ENCODE measurements at places on chromosomes 12 and 14.
A peak's percentile ranks its signal among the peaks of the same experiment; 100 is the strongest.

DNA sequence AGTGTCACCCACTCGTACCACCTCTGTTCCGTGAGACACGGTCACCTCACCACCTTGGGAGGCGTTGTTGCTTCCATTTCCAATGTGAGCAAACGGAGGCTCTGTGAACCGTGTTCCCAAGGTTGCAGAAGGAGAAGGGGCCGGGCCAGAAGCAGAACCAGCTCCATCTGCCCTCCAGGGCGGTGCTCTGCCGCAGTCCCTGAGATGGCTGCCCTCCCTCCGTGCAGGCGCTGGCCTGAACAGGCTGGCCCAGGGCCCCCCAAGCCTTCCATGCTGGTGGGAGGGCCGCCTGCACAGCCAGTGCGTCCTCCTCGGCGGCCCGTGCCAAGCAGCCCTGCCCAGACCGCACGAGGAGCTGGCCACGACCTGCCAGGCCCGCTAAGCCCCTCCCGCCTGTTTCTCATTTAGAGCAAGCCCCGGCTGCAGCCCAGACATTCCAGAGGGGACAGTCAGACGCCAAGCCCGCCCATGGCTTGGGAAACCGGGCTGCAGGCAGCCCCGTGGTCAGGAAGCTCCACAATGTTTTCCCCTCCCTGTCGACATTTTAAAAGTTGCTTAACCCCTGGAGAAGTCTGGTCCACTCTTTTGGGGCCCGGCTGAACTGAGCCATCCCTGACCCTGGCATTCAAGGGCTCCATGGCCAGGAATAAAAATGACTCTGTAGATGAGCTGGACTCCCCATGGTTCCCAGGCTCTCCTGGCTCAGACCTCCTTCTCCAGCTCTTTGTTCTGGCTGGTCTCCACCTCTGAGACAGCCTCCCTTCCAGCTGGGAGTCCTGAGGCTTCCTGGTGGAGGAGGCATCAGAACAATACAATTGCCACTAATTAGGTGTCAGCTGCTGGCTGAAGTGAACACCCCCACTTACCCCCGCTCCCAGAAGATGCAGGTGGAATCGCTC is 236.0 kb downstream of the BCL11B start:
- peak; percentile 74 for DNase-seq

DNA sequence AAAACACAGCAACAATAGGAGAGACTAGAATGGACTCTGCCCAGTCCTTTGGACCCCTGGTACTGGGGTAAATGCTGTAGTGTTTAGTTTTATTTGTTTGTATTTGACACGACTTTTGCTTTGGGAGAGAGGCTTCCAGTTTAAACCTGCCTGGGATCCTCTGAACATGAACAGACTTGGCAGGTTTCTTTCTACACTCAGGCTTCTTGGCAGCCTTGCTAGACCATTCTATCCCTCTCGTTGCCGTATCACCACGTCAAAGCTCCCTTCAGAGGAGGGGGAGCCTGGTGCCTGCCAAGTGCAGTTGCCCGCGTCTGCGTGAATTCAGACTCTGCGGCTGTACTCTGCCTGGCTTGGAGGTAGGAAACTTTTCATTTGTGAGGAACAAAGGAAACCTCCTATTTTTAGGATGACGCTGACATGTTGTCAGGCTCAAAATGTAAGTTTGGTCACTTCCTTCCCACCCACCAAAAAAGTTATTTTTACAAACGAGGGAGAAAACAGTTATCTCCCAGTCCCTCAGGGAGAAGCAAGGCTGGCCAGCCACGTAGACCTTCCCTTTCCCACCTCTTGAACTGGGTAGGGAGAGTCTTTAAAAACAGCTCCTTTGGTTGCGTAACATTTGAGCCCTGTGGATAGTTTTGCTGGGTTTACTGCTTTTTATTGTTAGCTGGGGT is 25.9 kb downstream of the CD9 start:
- peak; percentile 42 for DNase-seq

DNA sequence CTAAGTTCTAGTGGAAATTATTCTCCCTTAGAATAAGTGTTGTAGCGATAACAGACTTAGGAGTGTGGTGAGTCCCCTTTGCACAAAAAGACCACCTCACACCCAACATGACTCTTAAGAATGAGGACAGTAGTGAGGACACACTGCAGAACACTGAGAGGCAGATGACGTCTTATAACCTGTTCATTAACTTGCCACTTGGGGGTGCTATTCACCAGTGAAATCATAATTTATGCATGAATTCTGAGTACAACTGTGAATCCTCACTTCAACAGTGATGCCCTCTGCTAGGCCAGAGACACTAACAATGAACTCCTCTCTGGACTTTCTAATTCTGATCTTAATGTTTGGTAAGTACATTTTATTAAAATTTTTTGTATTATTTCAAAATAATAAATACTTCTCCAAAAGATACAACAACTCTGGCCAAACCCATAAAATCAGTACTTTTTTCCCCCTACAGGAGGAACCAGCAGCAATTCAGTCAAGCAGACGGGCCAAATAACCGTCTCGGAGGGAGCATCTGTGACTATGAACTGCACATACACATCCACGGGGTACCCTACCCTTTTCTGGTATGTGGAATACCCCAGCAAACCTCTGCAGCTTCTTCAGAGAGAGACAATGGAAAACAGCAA is 274.7 kb downstream of the DAD1 start:
- peak; percentile 63 for DNase-seq

- no peak for DNase-seq
Measured at GRCh38 chr14:100468557-100468956, 118.7 kb downstream of the BEGAIN start.

GRCh38 chr14:30971586-30971985 is 53.9 kb upstream of the AP4S1 start:
- no peak for DNase-seq

DNA sequence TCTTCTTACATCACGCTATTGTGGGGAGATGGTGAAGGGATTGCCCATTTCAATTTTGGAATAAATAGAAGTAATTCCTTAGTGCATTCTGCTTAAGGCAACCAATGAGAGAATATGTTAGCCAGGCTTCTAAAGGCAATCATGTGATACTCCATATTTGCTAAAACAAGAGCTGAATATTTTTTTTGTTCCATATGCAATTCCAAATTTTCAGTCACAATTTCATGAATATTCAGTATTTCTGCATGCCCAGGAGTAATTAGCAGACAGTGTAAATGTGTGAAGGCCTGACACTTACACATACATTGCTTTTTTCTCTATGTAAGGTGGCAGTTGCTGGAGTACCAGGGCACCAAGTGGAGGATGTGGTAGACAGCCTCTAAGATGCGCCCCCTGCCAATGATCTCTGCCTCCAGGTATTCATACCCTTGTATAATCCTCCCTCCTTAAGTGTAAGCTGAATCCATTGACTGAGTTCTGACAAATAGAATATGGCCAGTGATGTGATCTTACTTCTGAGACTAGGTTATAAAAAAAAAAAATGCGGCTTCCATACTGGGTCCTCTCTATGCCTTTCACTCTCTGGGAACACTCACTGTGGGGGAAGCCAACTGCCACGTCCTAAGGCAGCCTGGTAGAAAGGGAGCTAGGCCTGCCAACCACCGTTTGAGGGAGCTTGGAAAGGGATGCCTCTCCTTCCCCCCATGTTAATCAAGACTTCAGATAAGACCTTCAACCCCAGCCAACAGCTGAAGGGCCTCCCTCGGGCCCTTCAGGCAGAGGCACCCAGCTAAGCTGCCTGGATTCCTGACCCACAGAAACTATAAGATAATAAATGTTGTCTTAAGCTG is 62.7 kb upstream of the PTGR2 start:
- DNase-seq = no peak

Data from LoVo (cell line).